ENCODE measurements at places on chromosomes 12 and 14.

DNA sequence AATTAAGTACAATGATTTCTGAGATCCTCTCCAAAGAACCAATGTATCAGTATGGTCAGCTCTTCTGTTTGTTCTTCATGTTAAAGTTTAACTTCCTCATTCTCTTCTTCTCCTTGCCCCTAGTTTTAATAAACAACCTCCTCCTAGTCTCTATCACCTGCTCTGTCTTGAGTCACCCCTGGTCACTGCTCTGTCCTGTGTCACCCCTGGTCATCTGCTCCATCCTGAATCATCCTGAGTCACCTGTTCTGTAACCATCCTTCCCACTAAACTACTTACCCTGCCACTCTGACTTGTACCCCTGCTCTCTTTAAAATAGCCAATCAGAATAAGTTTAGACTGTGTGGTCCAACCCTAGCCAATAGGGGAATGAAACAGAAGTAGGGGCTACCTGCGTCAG, 100.5 kb downstream of the ALG10B start:
- no peak for DNase-seq

DNA sequence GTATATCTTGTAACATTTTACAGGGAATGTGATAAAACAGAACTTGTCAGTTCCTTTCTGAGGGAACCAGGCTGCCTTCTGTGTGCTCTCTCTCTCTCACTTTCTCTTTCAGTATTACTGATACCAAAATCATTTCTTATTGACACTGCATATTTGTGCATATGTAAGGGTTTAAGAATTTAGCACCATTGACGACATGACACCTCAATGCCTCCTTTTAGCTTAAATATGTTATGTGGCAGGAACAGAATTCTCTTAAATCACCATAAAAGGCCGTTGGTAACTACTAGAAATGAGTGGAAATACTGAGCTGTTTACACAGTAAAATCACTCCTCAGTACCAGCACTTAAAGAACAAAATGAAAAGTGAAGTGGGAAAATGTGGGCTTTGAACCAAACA, 457.7 kb upstream of the SYT1 start:
- DNase-seq: no peak

- DNase-seq: no peak
Measured at GRCh38 chr12:3313675-3314663, 177.0 kb upstream of the PRMT8 start.

DNA sequence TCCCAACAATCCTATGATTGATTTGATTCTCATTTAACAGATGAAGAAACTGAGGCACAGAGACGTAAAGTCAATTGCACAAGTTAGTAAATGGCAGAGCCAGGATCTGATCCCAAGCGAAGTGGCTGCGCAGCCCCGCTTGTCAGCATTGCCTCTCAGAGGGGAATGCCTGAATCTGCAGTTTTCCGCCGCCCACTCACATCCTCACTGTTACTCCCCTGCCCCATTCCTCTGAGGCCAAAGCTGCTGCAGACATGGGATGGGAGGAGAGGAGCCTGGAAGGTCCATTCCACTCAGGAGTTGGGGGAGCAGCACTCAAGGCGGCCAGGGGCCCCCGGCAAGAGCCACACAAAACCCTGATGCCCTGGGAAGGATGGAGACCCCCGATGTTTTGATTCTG, 1.0 kb downstream of the NRIP2 start:
- no peak for DNase-seq

DNA sequence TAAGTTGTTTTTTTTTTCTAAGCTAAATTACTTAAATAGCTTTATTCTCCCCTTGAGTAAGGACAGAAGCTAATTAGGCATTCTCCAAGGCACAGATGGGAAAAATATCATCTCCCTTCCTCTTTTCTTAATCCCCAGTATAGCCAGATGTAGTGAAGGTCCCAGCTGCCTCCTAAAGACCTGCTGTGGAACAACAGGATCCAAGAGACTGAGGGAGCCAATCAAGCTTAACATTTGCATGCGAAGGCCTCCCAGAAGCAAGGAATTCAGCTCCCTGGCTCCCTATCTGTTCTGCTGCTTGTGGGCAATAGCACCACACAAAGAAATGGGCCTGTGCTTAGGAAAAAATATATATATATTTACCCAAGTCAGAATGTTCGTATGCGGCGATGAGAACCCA, 255.2 kb downstream of the SYT1 start:
- no peak for DNase-seq

DNA sequence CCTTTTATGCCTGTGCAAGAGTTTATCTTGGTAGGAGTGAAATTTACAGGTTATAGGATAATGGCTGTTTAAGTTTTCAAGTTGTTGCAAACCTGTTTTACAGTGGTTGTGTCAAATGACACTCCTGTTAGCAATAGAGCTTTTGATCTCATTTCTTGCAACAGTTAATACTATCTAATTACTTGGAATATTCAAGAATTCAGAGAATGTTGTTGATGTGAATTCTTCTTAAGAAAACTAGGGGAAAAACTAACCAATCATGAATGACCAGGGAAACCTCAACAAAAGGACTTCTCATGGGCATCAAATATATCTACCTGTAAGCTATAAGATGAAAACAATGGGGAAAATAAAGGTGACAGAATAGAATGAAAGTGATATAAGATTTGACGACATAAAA, 85.0 kb downstream of the IPO8 start:
- no peak for DNase-seq

- no peak for DNase-seq
Measured at GRCh38 chr12:9124383-9125031, 8.8 kb upstream of the A2M start.

DNA sequence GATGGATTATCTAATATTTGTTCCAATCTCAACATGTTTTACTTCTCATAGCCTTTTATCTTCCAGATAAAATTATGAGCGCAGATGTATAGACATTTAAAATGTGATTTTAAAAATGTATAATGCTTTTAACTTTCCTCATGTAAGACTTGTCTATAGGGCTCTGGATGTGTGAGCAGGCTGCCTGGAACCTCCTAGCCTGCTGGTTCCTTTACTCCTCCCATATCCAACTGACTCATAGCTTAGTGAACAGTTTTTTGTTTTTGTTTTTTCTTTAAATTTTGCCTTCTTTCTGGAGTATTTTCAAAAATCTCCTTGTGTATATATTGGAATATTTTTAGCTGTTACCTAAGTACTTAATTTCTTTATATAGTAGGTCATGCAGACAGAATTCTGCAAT, 115.4 kb downstream of the PDE3A start:
- DNase-seq: no peak

- DNase-seq: no peak
Measured at GRCh38 chr12:12788675-12789368, 3.4 kb downstream of the APOLD1 start.

DNA sequence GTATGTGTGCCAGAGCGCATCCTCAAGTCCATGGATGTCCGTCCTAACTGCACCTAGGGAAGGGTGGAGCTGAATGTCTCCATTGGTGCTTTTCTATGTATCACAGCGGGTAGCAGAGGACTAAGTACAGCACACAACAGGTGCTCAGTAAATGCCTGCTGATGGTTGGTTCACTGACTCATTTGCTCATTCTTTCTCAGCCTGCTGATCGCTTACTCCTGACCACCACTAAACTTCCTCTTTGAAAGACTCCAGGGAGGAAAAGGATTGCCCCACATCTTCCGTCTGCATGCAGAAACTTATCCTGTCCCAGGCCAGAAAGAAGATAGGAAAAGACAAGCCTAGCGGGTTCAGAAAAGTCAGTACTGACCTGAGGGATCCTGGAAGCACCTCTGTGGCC, 66.3 kb downstream of the B4GALNT3 start:
- DNase-seq: no peak

DNA sequence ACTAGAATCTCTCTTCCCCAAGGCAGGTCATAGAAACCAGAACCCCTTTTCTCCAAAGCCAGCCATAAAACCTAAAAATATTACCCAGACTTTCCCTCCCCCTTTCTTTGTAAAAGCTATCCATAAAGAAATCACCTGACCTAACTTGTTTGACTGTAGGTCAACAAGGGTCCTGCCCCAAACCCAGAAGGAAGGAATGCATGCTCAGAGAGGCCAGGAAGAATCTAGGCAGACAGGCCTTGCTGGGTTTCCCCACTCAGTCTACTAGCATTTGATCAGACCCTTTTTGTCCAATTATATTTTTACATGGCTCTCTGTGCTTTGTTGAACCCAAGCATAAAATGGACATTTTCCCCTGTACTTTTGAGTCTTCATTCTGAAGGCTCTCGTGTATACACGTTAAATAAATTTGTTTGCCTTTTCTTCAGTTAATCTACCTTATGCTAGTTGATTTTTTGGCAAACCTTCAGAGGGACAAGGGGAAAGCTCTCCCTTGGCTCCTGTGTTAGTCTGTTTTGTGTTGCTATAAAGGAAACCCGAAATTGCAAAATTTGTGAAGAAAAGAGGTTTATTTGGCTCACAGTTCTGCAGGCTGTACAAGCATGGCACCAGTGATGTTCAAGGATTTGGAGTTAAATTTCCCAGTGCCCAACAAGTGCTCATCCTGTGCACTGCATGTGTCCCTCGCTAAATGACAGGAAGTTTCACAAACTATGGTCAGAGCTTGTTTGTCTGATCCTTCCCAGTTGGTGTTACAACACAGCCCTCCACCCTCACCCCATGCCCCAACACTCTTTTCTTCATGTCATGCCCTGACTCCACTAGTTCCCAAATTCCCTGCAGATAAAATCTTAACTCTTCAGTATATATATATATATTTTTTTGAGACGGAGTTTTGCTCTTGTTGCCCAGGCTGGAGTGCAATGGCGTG, 14.2 kb upstream of the RASSF3 start:
- DNase-seq: no peak

DNA sequence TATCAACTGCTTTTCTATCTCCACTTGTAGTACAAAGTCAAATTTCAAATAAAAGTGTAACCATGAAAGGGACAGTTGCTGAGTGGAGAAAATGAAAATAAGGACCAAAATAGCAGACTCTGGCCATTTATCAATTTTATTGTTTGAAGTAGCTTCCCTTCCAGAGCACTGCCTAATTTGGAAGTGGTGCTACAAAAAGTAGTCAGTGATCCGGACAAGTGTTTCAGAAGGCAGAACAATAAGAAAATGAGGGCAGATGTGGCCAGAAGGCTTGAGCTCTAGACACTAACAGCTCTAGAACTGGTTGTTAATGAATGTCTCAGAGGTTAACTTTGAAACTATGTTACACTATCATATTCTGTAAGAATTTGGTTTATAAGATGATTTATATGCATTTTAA, 48.9 kb downstream of the ABCC9 start:
- DNase-seq: no peak

DNA sequence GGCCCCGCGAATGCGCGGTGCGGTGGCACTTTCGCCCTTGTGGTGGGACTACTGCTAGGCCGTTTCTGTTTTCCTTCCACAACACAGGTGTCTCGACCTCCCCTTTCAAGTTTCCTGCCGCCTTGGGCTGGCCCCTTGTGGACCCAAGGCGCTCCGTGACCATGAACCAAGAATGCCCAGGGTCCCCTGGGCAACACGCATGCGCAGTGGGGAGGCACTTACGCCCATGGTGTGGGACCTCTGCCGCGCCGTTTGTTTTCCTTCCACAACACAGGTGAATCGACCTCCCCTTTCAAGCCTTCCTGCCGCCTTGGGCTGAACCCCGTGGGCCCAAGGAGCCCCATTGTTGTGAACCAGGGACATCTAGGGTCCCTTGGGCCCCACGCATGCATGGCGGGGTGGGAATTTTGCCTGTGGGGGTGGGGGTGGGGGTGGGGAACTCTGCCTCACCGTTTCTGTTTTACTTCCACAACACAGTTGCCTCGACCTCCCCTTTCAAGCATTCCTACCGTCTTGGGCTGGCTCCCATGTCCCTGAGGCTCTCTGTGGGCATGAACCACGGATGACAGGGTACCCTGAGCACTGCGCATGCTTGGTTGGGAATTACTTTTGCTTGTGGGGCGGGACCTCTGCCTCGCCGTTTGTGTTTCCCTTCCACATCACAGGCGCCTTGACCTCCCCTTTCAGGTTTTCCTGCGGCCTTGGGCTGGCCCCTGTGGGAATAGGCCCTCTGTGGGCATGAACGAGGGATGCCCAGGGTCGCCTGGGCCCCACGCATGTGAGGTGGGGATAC, 355.1 kb downstream of the ALG10 start:
- DNase-seq: no peak

- no peak for DNase-seq
Measured at GRCh38 chr12:47094804-47095203, 15.0 kb upstream of the AMIGO2 start.

- no peak for DNase-seq
Measured at GRCh38 chr14:24406416-24406815, 7.6 kb downstream of the NYNRIN start.

GRCh38 chr12:66405395-66405794, 103.1 kb downstream of the HELB start:
- no peak for DNase-seq

GRCh38 chr14:104214431-104215218, 76.2 kb downstream of the KIF26A start:
- DNase-seq: no peak

DNA sequence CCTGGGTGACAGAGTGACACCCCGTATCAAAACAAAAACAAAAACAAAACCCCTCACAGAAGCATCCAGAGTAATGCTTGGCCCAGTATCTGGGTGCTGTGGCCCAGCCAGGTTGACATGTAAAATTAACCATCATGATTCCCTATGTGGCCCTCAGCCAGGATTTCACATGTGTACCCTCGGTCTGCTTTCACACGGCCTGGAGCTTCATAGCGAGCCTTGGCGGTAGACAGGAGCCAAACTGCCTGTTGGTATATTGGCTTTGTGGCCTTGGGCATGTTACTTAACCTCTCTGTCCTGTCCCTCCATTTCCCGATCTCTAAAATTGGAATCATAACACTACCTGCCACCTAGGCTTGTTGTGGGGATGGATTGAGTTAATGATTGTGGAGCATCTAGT, 65.5 kb downstream of the ADCK1 start:
- no peak for DNase-seq

DNA sequence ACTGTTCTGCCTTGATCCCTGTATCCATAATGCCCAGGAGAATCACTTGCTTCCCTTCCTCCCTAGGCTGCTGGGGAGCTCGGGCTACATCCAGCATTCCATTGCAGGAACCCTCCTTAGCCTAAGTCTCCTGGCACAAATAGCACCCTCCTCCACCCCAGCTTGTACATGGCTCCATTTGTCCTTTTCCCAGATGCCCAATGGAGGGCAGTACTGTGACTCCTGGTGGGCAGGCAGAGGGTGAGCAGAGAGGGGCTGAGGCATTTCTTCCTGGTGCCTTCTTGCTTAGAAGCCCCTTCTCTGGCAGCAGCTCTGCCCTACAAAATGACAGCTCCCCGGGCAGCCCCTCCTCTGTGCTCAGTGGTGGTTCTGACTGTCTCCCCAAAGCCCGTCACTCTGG, 86.5 kb downstream of the RBM19 start:
- no peak for DNase-seq
